ENCODE measurements at places on chromosomes 6 and 20. TPM values are rescaled to one million over a fixed set of nuclear protein-coding genes. Genes with fewer than 3 reads are reported as not detected.

Gene NKX2-4
- total RNA-seq: not detected

Gene CALHM4
- total RNA-seq: not detected

Gene PGC
- not detected for total RNA-seq

Gene RNF144B
- 4.5 TPM for total RNA-seq

Gene IBTK
- total RNA-seq: 32.1 TPM

DNA sequence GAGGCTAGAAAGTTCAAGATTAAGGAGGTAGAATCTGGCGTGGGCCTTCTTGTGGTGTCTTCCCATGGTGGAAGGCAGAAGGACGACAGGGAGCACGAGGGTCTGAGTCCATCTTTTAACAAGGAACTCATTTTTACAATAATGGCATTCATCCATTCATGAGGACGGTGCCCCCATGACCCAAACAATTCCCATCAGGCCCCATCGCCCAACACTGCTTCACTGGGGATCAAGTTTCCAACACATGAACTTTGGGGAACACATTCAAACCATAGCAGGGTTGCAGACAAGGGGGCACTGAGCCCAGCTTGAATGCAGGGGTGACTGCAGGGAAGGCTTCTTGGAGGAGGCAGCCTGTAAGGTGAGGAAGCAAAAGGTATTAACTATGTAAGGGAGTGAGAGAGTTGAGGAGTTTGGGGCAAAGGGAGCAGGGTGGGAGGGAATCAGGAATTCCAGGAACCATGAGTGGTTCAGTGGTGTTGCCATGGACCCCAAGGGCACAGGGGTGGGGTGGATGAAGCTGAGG lies 5.5 kb downstream of the RAB44 start:
- DNase-seq: no peak

DNA sequence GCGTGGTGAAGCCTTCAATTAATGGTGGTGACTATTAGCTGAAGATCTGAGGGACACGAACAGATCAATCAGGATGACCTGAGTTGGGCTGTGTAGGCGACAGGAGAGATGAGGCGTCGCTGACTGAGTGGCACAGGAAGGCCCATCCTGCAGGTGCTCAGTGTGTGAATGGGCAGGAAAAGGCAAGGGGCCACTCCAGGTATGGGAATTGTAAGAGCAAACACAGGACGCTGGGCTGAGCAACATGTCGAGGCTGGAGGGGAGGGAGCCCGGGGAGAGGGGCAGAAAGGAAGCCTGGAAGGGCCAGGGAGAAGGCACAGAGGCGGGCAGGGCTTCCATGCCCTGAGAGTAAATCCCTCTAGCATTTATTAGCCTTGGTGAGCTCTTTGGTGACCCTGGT lies 151.0 kb downstream of the VEGFA start:
- no peak for DNase-seq

- DNase-seq: no peak
These were observed 28.4 kb upstream of the SIRPA start for GRCh38 chr20:1866834-1867233.

GRCh38 chr20:9129756-9130155 lies 60.9 kb downstream of the PLCB4 start:
- DNase-seq: no peak

GRCh38 chr6:21037453-21037852 lies 503.2 kb downstream of the CDKAL1 start:
- no peak for DNase-seq

DNA sequence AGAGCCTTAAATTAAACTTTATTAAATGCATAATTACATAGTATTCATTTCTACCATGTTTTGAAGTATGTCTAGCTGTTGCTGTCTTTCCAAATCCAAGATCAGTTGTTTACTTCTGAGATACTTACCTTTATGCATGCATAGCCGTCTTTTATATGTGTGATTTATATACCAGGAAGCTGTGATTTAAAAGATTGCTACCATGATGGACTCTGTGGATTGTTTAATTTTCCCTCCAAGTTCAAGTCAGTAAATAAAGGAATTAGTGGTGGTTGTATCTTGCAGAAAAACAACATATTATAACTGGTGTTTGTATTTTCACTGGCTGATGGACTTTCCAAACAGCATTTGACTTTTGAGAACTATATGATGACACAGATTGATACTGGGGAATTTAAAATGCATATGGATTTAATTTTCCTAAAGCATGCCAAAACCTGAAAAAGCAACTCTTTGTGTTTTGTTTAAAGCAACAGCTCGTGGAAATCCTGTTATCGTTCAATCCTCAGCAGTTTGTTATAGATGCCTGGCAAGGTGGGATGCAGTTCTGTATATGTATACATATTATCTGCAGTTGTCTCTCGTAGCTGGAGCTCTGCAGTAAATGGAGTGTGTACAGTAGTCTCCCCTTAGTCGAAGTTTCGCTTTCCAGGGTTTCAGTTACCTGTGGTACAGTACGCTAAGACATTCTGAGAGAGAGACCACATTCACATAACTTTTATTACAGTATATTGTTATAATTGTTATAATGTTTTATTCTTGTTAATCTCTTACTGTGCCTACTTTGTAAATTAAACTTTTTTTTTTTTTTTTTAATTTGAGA lies 77.1 kb downstream of the CBFA2T2 start:
- DNase-seq: no peak

GRCh38 chr6:79813143-79813850 lies 134.1 kb downstream of the ELOVL4 start:
- no peak for DNase-seq

Measured in left colon (tissue), 2 donors.